ENCODE measurements at places on chromosomes 7 and 10. TPM values are rescaled to one million over a fixed set of nuclear protein-coding genes. Genes with fewer than 3 reads are reported as not detected.

Gene TMEM140
- total RNA-seq: 12.6 TPM

- DNase-seq: peak; percentile 86
- H3K27ac ChIP-seq: peak overlapping the region; percentile 95
- H3K4me1 ChIP-seq: peaks cover 17% of the 10 kb centered on the region
Observed at GRCh38 chr7:98879198-98879978, 1.1 kb downstream of the TRRAP start.

GRCh38 chr10:130022511-130023299 lies 58.6 kb upstream of the EBF3 start:
- H3K27ac ChIP-seq: no peak overlapping the region
- H3K36me3 ChIP-seq: no peaks in the 10 kb centered on the region
- H3K4me3 ChIP-seq: no peak overlapping the region
- no peak for DNase-seq
- H3K27me3 ChIP-seq: no peaks in the 10 kb centered on the region

DNA sequence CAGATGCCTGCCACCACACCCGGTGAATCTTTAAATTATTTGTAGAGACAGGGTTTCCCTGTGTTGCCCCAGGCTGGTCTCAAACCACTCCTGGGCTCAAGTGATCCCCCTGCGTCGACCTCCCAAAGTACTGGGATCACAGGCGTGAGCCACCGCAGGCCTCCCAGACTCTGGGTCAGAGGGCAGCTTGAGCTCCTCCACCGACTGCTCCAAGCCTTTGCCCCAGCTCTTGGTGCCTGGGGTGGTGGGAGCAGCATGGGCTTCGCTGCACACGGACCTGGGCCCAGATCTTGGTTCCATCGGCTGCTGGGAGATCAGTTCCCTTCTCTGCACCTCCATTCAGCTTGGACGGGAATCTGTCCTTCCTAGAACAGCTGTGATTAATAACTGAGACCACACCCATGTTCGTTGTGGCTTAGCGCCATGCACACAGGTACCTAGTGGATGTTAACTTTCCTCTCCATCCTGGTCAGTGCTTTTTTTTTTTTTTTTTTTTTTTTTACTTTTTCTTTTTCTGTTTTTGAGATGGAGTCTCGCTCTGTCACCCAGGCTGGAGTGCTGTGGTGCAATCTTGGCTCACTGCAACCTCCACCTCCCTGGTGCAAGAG lies 125.3 kb downstream of the CUX1 start:
- DNase-seq: no peak
- H3K4me3 ChIP-seq: no peak overlapping the region
- no peaks in the 10 kb centered on the region for H3K4me1 ChIP-seq
- no peak overlapping the region for H3K27ac ChIP-seq

DNA sequence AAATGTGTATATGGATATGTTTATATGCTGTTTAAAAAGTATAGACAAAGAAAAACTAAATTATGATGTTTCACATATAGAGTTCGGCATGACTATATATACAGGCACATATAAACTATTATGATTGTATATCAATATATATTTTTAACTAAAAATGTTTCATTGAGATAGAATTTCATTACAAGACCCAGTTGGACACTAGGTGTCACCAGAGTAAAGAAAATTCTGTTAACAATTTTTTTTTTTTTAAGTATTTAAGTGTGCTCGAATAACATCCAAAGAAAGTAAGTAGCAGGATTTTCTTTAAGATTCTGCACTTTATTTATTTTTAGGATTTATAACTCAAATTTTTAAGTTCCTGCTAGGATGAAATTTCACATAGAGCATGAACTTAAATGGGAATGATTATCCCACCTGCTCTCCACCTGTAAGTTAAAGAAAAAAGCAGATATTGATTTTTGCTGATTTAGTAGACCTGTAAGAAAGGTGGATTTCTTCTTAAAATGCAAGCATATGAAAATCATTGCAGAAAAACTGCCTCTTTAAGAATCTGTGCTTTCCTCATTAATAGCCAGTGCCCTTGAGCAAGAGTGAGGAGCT lies 961.5 kb downstream of the PCDH15 start:
- no peak overlapping the region for H3K27ac ChIP-seq
- H3K4me3 ChIP-seq: no peak overlapping the region
- no peak for DNase-seq

GRCh38 chr10:101301111-101301731 lies 52.7 kb upstream of the BTRC start:
- peaks cover 20% of the 10 kb centered on the region for H3K27me3 ChIP-seq
- peak; percentile 51 for DNase-seq
- no peak overlapping the region for H3K27ac ChIP-seq
- no peaks in the 10 kb centered on the region for H3K4me1 ChIP-seq
- H3K36me3 ChIP-seq: no peaks in the 10 kb centered on the region
- no peak overlapping the region for H3K4me3 ChIP-seq

- H3K27me3 ChIP-seq: peaks cover 2% of the 10 kb centered on the region
- H3K4me3 ChIP-seq: no peak overlapping the region
- no peaks in the 10 kb centered on the region for H3K36me3 ChIP-seq
- no peak for DNase-seq
Observed at GRCh38 chr7:42156291-42156865, 80.6 kb downstream of the GLI3 start.

DNA sequence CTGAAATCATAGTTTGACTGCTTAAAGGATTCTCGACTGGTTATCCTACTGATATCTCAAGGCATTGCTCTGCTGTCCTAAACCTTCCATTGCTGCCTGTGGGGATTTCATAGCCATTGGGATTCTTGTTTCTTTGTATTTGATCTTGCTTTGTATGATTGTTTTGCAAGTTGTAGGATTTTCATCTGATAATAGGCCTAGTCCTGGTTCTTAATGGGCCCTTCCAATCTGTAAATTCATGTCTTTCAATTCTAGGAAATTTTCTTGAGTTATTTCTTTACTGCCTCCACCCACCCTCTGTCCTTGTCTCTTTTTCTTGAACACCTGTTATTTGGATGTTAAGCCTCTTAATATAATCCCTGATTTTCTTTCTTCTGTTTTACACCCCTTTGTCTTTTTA lies 72.2 kb downstream of the LANCL2 start:
- no peak for DNase-seq
- no peak overlapping the region for H3K4me3 ChIP-seq
- no peaks in the 10 kb centered on the region for H3K27me3 ChIP-seq
- no peaks in the 10 kb centered on the region for H3K36me3 ChIP-seq
- peaks cover 12% of the 10 kb centered on the region for H3K4me1 ChIP-seq

DNA sequence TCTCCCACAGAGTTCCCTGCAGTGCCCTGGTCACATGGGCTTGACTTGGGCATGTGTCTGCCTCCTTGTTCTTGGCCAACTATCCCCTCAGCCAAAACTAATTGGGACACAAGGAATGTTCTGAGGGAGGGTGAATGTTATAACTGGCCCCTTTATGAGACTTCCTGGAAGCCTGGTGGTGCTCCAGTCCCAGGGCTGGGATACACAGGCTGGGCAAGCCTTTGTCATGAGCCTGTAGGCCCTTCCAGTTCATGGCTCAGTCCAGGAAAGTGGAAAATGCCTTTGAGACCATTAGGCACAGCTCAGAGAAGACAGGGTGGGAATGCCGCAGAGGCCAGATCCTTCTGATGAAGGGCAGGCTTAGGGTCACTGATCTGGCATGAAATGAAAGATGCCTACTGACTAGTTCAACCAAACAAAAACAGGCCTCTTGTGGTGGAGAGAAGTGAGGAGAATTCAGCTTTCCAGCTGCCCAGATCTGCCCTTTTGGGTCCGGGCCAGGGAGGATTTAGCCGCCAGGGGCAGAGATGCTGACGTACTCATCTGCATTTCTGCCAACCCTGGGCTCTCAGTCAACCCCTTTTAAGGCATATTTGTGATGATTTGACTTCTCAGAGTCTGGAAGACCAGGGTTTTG lies 961.5 kb downstream of the KCNMA1 start:
- H3K4me1 ChIP-seq: no peaks in the 10 kb centered on the region
- H3K27ac ChIP-seq: no peak overlapping the region
- no peak overlapping the region for H3K4me3 ChIP-seq
- no peaks in the 10 kb centered on the region for H3K36me3 ChIP-seq
- DNase-seq: no peak

Gene VAX1
- total RNA-seq: not detected

DNA sequence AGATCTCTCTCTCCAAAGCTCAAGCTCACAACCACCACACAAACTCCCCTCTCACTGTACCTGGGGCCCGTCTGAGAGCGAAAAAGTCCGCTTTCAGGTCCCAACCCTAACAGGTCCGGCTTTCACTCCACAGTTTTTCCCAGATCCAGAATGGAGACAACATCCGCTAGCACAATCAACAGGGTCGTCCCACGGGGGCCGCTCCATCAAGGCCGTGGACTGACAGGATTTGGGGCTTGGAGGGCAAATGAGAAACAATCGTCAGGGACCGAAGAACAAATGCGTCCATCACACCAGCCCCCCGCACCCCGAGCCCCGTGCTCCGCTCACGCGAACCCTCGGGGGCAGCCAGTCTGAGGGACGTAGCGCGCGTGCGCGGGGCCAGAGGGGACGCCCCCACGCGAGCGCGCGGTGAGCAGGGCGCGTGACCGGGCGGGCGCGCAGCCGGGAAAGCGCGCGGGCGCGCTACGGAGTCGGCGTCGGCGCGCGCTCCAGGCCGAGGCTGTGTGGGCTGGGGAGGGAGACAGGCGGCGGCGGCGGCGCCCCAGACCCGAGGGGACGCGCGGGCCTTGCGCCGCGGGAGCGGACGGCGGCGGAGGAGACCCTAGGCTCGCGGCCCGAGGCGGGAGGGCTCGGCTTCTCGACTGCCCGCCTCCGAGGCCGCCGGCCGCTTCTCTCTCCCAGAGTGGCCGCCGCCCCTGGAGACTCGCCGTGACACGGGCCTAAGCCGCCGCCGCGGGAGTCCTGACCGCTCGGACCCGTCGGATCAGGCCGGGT lies at the start of gene SLK:
TSS of gene SLK (plus strand) at position 470 of the 777 bp plus-strand sequence. CDS start 606 bp downstream, outside the sequence.
- H3K4me1 ChIP-seq: peaks cover 32% of the 10 kb centered on the region
- peak within 1 kb of the TSS; percentile 95 for H3K27ac ChIP-seq
- H3K27me3 ChIP-seq: no peaks in the 10 kb centered on the region
- H3K36me3 ChIP-seq: peaks cover 17% of the 10 kb centered on the region

Gene IKZF1
- 370 TPM for total RNA-seq

- no peak for DNase-seq
- no peak overlapping the region for H3K27ac ChIP-seq
- peaks cover 12% of the 10 kb centered on the region for H3K4me1 ChIP-seq
- peaks cover 3% of the 10 kb centered on the region for H3K36me3 ChIP-seq
Observed at GRCh38 chr10:93124580-93125318, 51.1 kb downstream of the CYP26A1 start.

GRCh38 chr10:123136806-123137642 lies 1.3 kb downstream of the HMX3 start:
- peaks cover 7% of the 10 kb centered on the region for H3K36me3 ChIP-seq
- no peak for DNase-seq
- H3K27me3 ChIP-seq: peaks cover 73% of the 10 kb centered on the region
- H3K4me3 ChIP-seq: peak overlapping the region; percentile 72
- peaks cover 56% of the 10 kb centered on the region for H3K4me1 ChIP-seq

DNA sequence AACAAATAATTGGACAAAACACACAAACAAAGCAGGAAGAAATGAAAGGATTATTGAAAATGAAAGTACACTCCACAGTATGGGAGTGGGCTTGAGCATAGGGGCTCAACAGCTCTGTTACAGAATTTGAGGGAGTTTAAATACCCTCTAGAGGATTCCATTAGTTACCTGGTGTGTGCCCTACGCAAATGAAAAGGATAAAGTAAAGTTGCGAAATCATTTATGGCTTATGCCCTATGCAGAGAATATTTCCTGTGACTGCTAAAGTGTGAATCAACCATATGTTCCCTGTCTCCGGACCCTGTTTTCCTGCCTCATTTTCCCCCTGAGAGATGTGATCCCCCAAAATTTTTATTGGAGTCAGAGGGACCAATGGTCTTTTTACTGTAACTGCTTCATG lies 634.6 kb upstream of the CNTNAP2 start:
- H3K27me3 ChIP-seq: no peaks in the 10 kb centered on the region
- H3K36me3 ChIP-seq: no peaks in the 10 kb centered on the region
- H3K27ac ChIP-seq: no peak overlapping the region
- H3K4me3 ChIP-seq: no peak overlapping the region

Gene COL17A1
- not detected for total RNA-seq

- H3K4me3 ChIP-seq: peak within 1 kb of the TSS; percentile 82
- DNase-seq: peak; percentile 69
- peaks cover 21% of the 10 kb centered on the region for H3K27me3 ChIP-seq
- peaks cover 11% of the 10 kb centered on the region for H3K4me1 ChIP-seq
Observed at GRCh38 chr10:93482145-93482834, at the start of gene MYOF. Gene MYOF (minus strand): TSS chr10:93482334. CDS start chr10:93482194, 140 bp downstream.

Gene FGFBP3
- 1.0 TPM for total RNA-seq

DNA sequence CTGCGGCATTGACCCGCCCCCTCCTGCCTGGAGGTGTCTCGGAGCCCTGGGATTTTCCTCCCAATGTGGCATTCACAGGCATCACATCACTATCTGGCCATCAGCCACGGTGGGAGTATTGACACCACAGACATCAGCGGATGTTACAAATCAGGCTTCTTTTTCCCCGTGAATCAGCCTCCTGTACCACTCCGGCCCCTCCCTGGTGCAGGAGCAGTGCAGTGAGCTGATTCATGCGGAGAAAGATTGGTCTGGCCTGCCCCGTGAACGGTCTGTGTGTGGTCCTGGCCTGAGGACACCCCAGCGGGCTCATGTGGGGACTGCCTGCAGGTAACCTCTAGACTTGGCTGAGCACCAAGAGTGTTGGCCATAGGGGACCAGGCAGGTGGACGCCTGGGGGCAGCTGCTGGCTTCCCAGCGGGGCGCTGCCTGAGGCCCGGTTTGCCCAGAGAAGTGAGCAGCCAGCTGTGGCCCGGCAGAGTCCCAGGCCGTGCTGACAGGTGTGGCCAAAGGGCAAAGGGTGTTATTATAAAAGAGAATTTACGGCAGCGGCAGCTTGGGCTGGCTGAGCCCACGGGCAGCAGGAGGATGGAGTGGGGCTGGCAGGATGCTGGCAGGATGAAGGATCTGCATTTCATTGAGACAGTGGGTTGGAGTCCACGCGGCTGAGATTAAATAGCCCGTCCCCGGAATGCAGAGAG lies 32.1 kb upstream of the GNA12 start:
- DNase-seq: no peak
- H3K27me3 ChIP-seq: peaks cover 2% of the 10 kb centered on the region
- H3K4me1 ChIP-seq: peaks cover 40% of the 10 kb centered on the region
- H3K36me3 ChIP-seq: no peaks in the 10 kb centered on the region
- no peak overlapping the region for H3K27ac ChIP-seq

DNA sequence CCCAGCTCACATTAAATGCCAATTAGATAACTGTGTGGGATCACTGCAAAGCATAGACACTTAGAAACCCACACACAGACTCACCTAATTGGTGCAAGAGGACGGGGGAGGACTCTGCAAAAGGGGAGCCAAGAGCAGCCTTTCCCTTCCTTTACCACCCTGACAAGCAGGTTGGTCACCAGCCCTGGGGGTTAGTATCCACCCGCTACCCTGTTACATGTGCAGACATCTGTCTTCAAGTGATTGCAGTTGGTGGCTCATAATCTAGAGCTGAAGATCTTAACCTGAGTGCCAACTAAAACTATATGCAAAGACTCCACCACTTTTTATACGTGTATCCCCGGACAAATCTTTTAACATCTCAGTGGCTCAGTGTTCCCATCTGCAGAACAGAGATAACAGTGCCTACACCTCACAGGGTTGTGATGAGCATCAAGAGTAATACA lies 56.9 kb downstream of the SORBS1 start:
- peaks cover 6% of the 10 kb centered on the region for H3K27me3 ChIP-seq
- no peak overlapping the region for H3K27ac ChIP-seq
- H3K36me3 ChIP-seq: no peaks in the 10 kb centered on the region
- no peaks in the 10 kb centered on the region for H3K4me1 ChIP-seq
- no peak for DNase-seq

GRCh38 chr10:113945075-113945686 lies 90.7 kb downstream of the NHLRC2 start:
- peaks cover 10% of the 10 kb centered on the region for H3K4me1 ChIP-seq
- H3K27ac ChIP-seq: no peak overlapping the region
- H3K27me3 ChIP-seq: peaks cover 11% of the 10 kb centered on the region
- no peaks in the 10 kb centered on the region for H3K36me3 ChIP-seq
- H3K4me3 ChIP-seq: no peak overlapping the region
